ENCODE measurements at places on chromosomes 1 and 21. TPM values are rescaled to one million over a fixed set of nuclear protein-coding genes. Genes with fewer than 3 reads are reported as not detected.

Gene KRTAP10-2
- total RNA-seq = not detected

Gene VWA1
- 2.6 TPM for total RNA-seq

Gene NHLH1
- total RNA-seq = not detected

Gene KRTAP13-2
- not detected for total RNA-seq

Gene ARL8A
- total RNA-seq = 17.5 TPM

Gene RHCE
- total RNA-seq = 0.26 TPM

Gene CFAP45
- total RNA-seq = 0.51 TPM

Gene NFASC
- 16.5 TPM for total RNA-seq

Gene CD1E
- not detected for total RNA-seq

Gene ATP5PO
- total RNA-seq = 152 TPM

Gene NEXN
- 16.2 TPM for total RNA-seq

Gene KAZN
- total RNA-seq = 5.0 TPM

Gene RWDD3
- 17.5 TPM for total RNA-seq

Gene SPRR1B
- not detected for total RNA-seq

Gene PTPN22
- total RNA-seq = 0.33 TPM

Gene OLFML3
- total RNA-seq = 68.0 TPM

Gene WDR4
- 9.8 TPM for total RNA-seq

Gene PMVK
- 8.5 TPM for total RNA-seq

Gene SELL
- under 0.01 TPM for total RNA-seq

Gene SPATA21
- total RNA-seq = not detected

Gene FAM151A
- not detected for total RNA-seq

Gene NMNAT2
- total RNA-seq = under 0.01 TPM

Gene CSF3R
- total RNA-seq = under 0.01 TPM

Gene MCOLN3
- 2.5 TPM for total RNA-seq

Gene RNF186
- total RNA-seq = not detected

Gene TMEM240
- total RNA-seq = 4.9 TPM

Gene TMPRSS3
- not detected for total RNA-seq

Gene IGSF3
- under 0.01 TPM for total RNA-seq

Gene PTGER3
- 1.5 TPM for total RNA-seq

Gene LIPI
- total RNA-seq = not detected

Gene PLK3
- 30.6 TPM for total RNA-seq

Gene TRAF3IP3
- not detected for total RNA-seq

Gene SLC35F3
- not detected for total RNA-seq

Gene BCL10
- total RNA-seq = 21.3 TPM

Gene LRRN2
- 0.26 TPM for total RNA-seq

Gene FCRL5
- not detected for total RNA-seq

Gene SLC5A9
- not detected for total RNA-seq

Gene ABCD3
- total RNA-seq = 34.4 TPM

Gene PRR9
- total RNA-seq = not detected

Gene CYP4A11
- total RNA-seq = not detected
